Aorta (tissue), 5 donors: ENCODE measurements at places on chromosomes 6 and 20. TPM values are rescaled to one million over a fixed set of nuclear protein-coding genes. Genes with fewer than 3 reads are reported as not detected.

DNA sequence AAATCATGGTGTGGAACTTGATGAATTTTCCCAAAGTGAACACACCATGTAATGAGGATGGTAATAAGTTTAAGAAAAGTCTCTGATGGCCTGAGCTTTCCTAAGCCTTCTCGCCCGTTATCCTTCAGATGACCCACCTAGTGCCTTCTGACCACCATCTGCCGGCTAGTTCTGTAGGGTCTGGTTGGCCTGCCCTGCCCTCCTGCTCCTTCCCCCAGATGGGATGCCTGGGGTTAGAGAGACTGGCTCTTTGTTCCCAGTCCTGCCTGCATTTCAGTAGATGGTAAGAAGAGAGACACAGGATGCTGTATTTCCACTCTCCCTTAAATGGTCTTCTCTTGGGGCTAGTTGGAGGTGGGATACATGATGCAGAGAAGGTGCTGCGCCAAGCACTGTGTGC lies 43.0 kb downstream of the TIAM2 start:
- no peak overlapping the region for H3K4me3 ChIP-seq
- no peak for DNase-seq
- H3K4me1 ChIP-seq: no peaks in the 10 kb centered on the region
- H3K27ac ChIP-seq: no peak overlapping the region

- DNase-seq: no peak
- no peaks in the 10 kb centered on the region for H3K36me3 ChIP-seq
- no peak overlapping the region for H3K4me3 ChIP-seq
- no peak overlapping the region for H3K27ac ChIP-seq
Measured at GRCh38 chr6:55802259-55802658, 73.1 kb downstream of the BMP5 start.

DNA sequence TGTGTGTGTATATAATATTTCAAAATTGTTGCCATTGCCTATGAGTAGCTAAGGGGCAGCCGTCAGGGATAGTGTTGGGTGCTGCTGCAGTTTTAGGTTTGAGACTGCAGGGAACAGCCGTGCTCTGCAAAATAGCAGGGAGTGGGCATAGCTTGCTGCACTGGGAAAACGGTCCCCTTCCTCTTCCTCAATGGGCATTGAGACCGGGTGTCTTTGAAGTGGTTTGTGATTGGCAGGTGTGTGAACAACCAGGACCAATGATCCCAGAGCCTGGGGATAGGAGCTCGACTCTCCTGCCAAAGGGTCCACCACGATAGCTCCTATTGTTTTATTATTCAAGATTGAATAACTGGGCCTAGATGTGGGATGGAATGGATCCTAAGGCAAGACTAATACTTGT lies 5.1 kb upstream of the EBF4 start:
- H3K36me3 ChIP-seq: no peaks in the 10 kb centered on the region
- H3K4me1 ChIP-seq: no peaks in the 10 kb centered on the region
- no peak overlapping the region for H3K27ac ChIP-seq
- DNase-seq: peak; percentile 24
- no peaks in the 10 kb centered on the region for H3K27me3 ChIP-seq

- H3K27ac ChIP-seq: no peak overlapping the region
- no peaks in the 10 kb centered on the region for H3K4me1 ChIP-seq
- H3K36me3 ChIP-seq: no peaks in the 10 kb centered on the region
- no peak overlapping the region for H3K4me3 ChIP-seq
- H3K27me3 ChIP-seq: no peaks in the 10 kb centered on the region
- DNase-seq: no peak
Measured at GRCh38 chr6:105442369-105442768, 39.5 kb upstream of the PREP start.

DNA sequence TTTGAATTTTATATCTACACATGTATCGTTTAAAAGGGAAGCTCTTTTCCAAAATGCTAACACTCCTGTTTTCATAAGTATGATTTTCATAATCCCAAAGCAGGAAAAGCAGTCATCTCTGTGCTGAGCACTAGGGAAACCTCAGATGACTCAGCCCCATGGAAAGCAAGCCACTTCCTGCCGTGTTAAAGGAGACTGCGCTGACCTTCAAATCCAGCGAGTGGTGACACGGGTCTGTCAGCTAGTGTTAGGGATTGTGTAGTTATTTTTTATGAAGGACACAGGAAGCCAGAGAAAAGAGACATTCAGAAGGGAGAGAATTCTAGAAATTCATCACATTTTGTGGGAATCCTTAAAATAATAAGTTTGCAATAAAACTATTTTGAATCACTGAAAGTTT lies 57.0 kb upstream of the CD93 start:
- DNase-seq: no peak
- no peak overlapping the region for H3K4me3 ChIP-seq
- H3K36me3 ChIP-seq: no peaks in the 10 kb centered on the region

DNA sequence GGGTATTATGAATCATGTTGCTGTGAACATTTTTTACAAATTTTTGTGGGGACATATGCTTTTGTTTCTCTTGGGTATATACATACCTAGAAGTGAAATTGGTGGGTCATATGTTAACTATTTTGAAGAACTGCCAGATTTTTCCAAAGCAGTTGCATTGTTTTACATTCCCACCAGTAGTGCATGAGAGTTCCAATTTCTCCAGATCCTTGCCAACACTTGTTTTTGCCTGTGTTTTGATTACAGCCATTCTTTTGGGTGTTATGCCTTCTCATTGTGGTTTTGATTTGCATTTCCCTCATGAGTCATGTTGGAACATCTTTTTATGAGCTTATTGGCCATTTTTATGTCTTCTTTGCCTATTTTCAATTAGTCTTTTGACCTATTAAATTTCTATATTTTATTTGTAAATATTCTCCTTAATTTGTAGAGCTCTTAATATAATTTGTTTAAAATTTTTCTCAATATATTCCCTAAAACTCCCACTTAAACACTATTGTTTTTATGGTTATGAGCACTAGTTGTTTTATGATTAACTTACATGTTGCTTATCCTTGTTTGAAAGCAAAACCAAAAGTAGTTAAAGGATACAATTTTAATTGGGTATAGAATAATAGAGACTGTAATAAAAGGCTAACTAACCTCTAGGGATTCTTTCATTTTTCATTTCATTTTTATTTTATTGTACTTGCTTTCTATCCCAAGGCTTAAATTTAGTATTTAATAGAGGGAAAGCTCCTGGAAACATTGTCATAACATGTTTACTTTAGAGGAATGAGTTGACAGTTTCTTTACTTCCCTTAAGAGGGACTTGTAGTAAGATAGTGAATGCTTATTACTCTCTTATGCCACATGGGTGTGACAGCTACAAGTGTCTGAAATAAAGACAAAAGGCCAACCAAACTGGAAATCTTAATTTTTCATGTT lies 5.5 kb downstream of the UBR2 start:
- H3K27ac ChIP-seq: no peak overlapping the region
- no peak overlapping the region for H3K4me3 ChIP-seq
- H3K36me3 ChIP-seq: no peaks in the 10 kb centered on the region
- H3K27me3 ChIP-seq: no peaks in the 10 kb centered on the region

GRCh38 chr6:75855052-75855451 lies 106.0 kb downstream of the MYO6 start:
- H3K27me3 ChIP-seq: no peaks in the 10 kb centered on the region
- H3K4me3 ChIP-seq: no peak overlapping the region
- H3K4me1 ChIP-seq: no peaks in the 10 kb centered on the region
- H3K27ac ChIP-seq: no peak overlapping the region

GRCh38 chr6:1226277-1227099 lies 85.4 kb upstream of the FOXQ1 start:
- H3K27me3 ChIP-seq: no peaks in the 10 kb centered on the region
- H3K4me3 ChIP-seq: no peak overlapping the region
- no peak for DNase-seq
- H3K27ac ChIP-seq: no peak overlapping the region

DNA sequence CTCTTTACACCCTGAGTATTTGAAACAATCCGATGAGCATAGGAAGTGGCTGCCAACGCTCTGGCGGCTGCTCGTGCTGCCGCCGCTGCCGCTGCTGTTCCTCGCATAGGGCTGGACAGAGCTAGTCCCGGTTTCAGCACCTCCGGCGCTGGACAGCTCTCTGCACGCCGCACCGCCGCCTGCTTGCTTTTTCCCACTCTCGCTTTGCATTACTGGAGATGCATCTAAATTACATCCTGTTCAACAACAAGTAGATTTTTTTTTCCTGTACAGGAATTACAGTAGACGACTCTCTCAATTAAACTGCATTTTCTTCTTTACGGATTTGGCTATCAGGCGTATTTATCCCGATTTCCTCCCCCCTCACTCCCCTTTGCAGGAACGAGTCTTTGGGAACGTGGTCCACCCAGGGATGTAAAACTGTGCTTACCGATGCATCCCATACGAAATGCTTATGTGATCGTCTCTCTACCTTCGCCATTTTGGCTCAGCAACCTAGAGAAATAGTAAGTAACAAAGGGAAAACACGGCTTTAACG lies 563.8 kb downstream of the LMBRD1 start:
- H3K4me3 ChIP-seq: no peak overlapping the region
- H3K36me3 ChIP-seq: no peaks in the 10 kb centered on the region
- no peaks in the 10 kb centered on the region for H3K4me1 ChIP-seq
- DNase-seq: peak; percentile 72

DNA sequence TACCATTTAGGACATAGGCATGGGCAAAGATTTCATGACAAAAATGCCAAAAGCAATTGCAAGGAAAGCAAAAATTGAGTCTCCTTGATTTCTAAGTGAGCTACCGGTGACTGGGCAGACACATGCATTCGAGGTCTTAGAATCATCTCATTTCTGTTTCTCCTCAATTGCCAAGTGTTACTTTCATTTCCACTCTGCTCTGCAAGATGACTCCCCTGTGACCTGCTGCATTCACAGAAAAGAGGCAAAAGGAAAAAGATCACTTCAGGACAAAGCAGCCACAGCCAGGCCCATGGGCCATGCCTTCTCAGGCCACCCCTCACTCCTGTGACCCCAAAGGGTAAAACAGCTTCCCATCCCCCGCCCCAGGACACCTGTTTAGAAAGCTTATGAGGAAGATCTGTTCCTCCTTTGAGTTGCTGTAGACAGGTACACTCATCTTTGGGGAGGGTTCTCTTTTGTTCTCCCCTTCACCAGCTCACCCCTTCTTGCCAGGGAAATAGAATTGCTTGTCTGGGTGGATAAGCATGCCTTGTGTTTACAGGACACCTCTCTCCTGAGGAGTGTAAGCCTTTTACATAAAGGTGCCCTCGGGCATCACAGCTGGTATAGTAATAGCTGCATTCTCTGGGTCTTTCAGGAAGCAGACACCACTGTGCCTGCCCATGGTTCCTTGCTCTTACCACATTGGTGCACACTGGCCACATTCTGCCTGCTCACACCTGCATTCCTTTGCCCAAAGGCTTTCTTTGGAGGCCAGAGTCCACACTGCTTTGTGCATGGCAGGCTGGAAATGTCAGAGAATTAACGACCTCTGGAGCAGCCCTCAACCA lies 105.0 kb downstream of the SLC24A3 start:
- no peaks in the 10 kb centered on the region for H3K27me3 ChIP-seq
- no peak for DNase-seq
- H3K4me1 ChIP-seq: no peaks in the 10 kb centered on the region
- H3K4me3 ChIP-seq: no peak overlapping the region
- peaks cover 2% of the 10 kb centered on the region for H3K36me3 ChIP-seq

DNA sequence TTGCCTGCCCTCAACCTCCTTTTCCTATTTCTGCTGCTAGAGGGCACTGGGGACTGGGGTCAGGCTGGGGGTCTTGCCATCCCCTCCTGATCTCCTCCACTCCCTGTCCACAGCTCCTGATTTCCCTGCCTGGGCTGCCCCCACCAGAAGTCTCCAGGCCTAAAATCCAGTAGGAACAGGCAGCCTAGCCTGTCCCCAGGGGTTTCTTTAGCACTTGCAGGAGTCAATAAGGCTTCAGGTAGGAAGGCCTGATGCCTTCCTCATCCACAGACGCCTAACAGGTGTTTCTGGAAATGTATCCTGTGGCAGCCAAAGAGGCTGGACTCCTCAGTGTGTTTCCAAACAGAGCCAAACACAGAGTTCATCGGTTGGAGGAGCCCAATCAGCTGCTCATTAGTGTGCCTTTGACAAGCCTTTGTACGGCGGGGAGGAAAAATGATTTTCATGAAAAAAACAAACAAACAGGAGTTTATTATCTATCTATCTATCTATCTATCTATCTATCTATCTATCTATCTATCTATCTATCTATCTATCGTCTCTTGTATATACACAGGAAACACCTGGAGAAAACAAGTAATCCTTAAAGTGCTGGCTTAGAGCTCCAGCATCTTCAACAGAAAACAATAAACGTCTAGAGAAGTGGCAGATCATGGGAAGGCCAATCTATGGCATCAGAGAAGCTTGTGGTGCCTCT lies 3.7 kb upstream of the RAET1E start:
- no peaks in the 10 kb centered on the region for H3K27me3 ChIP-seq
- no peaks in the 10 kb centered on the region for H3K36me3 ChIP-seq
- H3K4me1 ChIP-seq: no peaks in the 10 kb centered on the region
- H3K4me3 ChIP-seq: no peak overlapping the region

- H3K4me3 ChIP-seq: no peak overlapping the region
- H3K4me1 ChIP-seq: no peaks in the 10 kb centered on the region
- no peak for DNase-seq
- no peaks in the 10 kb centered on the region for H3K36me3 ChIP-seq
Measured at GRCh38 chr20:55947701-55948100, 57.6 kb downstream of the CBLN4 start.

- no peaks in the 10 kb centered on the region for H3K27me3 ChIP-seq
- no peaks in the 10 kb centered on the region for H3K4me1 ChIP-seq
- no peak overlapping the region for H3K27ac ChIP-seq
Measured at GRCh38 chr6:119627908-119628669, 278.5 kb upstream of the MAN1A1 start.

GRCh38 chr6:169513478-169514193 lies 188.2 kb downstream of the WDR27 start:
- no peak overlapping the region for H3K4me3 ChIP-seq
- DNase-seq: no peak
- no peaks in the 10 kb centered on the region for H3K27me3 ChIP-seq
- H3K27ac ChIP-seq: no peak overlapping the region
- H3K4me1 ChIP-seq: no peaks in the 10 kb centered on the region

DNA sequence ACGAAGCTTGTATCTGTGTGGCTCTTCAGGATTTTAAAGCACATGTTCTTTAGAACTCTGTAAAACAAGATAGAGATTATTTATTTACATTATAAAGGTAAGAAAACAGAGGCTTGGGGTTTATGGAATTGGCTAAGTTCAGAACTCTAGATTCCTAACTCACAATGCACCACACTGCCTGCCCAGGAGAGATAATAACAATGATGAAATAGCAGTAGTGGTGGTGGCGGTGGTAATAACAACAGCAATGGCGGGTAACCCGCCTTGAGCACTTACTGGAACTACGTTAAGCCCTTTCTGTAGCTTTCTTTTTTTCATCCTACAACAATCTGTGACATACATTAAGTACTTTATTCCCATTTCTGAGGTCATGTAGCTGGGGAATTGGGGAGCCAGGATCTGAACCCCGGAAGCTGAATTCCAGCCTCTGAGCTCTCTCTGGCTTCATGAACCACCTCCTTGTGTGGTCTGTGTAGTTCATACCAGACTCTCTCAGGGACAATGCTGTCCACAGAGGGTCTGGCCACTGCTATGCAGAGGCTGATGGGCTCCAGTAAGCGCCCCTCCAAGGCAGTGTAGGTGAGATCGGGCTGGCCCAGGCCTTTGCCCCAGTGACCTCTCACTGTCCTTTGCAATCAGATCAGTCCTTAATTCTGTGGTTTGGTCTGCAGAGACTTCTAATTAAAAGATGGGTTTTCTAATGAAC lies 260.9 kb downstream of the SLC24A3 start:
- DNase-seq: no peak
- H3K4me1 ChIP-seq: no peaks in the 10 kb centered on the region
- H3K4me3 ChIP-seq: no peak overlapping the region
- H3K36me3 ChIP-seq: no peaks in the 10 kb centered on the region

Gene DEFB132
- total RNA-seq: not detected

Gene SLC17A1
- total RNA-seq: not detected

Gene ENPP5
- total RNA-seq: 4.0 TPM

Gene SSTR4
- not detected for total RNA-seq

Gene IL17F
- total RNA-seq: not detected

Gene ADGRF1
- not detected for total RNA-seq

Gene LTA
- not detected for total RNA-seq

Gene TMEM74B
- 3.8 TPM for total RNA-seq
